Forelimb muscle (tissue), 1 donor: ENCODE measurements at places on chromosomes 13 and 19.

DNA sequence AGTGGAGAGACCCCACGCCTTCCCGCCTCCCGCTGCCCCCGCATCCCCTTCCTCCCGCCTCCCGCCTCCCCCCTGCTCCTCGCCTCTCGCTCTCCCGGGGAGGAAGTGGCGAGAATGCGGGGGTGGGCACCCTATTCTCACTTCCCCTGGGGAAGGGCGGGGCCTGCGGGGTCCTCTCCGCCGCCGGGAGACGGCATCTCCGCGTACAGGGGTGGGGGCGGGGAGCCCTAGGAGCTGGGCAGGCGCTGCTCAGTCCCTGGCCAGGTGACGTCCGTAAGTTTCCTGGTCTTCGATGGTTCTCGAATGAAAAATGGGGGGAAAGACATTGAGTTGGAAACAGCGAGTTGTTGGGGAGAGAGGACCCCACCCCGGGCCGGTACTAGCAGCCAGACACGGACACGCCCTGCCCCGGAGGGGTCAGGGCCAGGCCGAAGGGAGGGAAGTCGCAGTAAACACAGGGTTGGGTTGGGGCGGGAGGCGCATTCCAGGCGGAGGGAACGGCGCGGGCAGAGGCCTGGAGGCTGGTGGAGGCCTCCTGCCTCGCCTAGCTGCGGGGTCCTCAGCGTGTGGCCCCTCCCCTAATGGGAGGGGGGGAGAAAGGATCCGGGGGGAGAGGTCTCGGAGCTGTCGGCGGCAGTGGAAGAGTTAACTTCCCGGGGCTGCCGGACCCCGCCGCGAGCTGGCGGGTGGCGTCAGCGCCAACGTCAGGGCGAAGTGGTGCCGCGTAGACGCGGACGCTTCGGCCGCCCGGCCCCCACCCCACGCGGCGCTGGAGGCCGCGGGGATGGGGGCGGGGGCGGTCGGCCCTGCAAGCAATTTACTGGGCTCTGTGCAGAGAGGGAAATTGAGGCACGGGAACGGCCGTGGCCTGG, 10.4 kb upstream of the JUND start:
- DNase-seq: no peak

GRCh38 chr13:34696296-34696695, 245.8 kb upstream of the NBEA start:
- DNase-seq: no peak

DNA sequence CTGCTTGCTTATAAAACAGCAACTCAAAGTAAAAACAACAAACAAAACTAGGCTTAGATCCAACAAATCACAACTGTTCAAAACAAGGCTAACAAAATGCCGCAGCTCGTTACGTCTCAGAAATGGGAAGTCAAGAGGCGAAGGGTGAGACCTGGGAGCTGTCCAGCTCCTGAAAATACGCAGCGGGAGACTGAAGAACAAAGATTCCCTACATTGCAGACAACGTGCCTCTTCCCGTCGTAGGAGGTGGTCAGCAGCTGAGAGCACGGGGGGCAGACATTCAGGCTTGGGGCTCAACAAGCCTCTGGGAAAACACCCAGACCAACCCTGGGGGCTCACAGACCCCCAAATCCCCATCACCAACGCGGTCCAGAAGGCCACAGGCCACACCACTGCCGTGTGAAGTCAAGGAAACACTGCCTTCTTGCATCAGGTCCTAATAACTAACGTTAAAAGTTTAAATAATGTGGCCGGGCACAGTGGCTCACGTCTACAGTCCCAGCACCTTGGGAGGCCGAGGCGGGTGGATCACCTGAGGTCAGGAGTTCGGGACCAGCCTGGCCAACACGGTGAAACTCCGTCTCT, 13.5 kb downstream of the PLPP2 start:
- DNase-seq: no peak

GRCh38 chr13:32126756-32127155, 95.2 kb downstream of the FRY start:
- DNase-seq: no peak

GRCh38 chr13:99661791-99662190, 160.5 kb downstream of the TM9SF2 start:
- DNase-seq: no peak

DNA sequence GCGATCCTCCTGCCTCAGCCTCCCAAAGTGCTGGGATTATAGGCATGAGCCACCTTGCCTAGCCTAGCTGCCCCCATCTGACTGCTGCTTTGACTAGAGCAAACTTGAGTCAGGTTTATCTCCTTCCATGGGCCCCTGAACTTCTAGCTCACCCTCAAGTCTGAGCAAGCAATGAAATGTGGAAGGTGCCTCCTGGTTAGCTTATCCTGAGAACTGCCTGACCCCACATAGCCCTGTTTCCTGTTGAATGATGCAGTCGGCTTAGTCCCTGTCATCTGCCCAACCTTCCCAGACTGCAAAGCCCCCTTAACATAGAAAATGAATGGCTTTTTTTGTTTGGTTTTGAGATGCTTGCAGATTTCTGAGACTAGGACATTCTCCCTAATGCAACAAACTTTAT, 8.9 kb upstream of the TMEM160 start:
- DNase-seq: no peak

DNA sequence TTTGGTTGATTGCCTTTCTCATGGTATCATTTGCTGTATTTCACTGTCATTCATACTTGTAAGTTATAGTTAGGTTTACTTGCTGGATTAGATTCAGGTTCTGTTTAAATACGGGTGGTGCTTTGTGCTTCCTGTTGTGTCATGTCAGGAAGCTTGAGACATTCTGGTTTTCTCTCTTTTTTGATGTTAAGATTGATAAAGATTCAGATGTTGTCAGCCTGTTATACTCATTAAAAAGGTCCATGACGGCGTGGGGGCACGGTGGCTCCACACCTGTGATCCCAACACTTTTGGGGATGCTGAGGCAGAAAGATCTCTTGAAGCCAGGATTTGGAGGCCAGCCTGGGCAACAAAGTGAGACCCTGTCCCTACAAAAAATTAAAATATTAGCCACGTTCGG, 45.7 kb downstream of the NAA16 start:
- no peak for DNase-seq
